Pancreas (tissue), 10 donors: ENCODE measurements at places on chromosomes 16 and 17.

- DNase-seq: no peak
Measured at GRCh38 chr16:6252541-6252940, 1080.1 kb upstream of the RBFOX1 start.

GRCh38 chr17:82255402-82255972 lies 18.0 kb downstream of the CSNK1D start:
- no peak for DNase-seq

DNA sequence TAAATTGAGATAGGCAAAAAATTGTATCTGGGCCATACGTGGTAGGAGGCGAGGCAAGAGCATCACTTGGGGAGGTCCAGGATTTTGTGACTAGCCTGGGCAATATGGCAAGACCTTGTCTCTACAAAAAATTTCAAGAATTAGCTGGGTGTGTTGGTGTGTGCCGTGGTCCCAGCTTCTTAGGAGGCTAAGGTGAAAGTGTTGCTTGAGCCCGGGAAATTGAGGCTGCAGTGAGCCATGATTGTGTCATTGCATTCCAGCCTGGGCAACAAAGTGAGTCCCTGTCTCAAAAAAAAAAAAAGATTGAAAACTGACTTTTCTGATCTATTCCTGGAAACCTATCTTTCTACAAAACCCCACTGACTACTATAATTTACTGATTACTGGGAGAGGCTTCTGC lies 26.7 kb downstream of the CDK12 start:
- DNase-seq: no peak

DNA sequence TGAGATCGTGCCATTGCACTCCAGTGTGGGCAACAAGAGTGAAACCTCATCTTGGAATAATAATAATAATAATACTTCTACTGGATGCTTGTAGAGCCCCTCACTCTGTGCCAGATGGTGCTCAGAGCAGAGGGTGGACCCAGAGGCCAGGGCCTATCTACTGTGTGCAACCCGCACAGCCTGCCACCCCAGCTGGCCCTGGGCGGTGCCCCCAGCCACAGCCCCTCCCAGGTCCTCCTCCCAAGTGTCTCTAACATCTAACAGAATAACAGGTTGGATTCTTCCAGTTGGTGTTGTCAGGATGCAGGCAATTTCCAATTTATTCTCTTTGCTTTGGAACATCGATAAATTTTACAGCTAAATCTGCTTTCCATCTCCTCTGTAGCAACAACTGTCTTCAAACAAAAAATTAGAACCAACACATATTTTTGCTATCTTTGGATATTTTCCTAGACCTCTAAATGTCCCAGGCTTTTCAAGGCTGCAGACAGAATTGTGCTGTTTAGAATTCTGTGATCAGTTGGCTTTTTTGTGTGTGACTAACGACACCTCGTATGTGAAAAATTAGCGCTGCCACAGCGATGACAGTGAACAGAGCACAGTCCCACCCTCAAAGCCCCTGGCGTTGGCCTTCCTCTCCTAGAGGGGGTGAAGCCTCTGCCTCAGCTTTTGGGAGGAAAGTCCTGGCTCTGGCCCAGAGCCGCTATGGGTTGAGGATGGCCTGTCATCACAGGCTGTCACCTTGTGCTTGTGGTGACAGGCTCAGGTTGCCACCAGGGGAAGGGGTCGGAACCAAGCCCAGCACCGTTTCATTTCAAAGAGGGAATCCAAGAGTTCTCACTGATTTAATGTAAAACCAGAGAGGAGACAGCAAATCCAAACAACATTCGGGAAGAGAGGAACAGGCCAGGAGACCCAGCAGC lies 7.6 kb upstream of the EVPL start:
- DNase-seq: no peak

DNA sequence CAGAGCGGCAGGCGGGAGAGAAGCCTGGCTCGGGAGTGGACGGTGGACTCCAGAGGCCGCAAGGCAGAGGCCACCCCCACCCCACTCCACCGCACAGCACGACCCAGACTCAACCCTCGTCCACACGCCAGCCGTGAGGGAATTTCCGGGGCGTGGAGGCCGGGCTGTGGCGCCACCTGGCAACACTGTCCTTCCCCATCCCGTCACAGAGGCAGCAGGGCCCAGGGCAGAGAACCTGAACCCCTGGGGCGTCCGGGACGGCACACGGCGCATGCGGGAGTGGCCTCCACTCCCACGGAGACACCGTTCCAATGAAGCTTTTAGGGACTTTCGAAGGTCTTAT lies 23.5 kb downstream of the GNPTG start:
- no peak for DNase-seq

DNA sequence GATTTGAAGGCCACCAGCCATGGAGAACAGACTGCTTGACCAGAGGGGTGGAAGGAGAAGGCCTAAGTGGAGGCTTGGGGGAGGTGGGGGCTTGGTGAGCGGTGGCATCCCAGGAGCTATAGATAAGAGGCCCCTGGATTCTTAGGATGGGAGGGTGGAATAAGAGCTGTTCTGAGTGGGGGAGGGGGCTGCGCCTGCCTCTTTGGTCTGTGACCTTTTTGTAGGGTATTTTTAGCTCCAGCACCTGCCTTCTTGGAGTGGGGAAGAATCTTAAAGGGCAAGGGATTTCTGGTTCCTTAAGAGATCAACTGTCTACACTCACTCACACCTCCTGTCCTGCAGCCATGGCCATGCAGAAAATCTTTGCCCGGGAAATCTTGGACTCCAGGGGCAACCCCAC lies 567 bp downstream of the ENO3 start:
- no peak for DNase-seq

DNA sequence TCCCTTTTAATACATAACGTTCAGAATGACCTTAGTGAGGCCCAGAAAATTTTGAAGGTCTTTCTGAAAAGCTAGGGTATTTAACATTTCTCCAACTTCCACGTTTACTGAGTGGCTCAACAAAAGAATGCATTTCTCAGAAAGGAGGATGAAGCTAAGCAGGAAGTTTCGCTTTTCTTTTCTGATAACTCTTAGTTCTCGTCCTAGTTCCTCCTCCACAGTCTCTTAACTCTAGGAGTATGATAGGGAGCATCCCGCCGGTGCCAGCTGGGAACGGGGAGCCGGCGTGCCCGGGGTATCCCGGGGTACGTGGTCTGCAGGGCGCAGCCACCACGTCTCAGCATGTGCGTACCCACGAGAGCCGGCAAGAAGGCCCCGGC lies 363 bp downstream of the KARS1 start:
- DNase-seq: no peak

DNA sequence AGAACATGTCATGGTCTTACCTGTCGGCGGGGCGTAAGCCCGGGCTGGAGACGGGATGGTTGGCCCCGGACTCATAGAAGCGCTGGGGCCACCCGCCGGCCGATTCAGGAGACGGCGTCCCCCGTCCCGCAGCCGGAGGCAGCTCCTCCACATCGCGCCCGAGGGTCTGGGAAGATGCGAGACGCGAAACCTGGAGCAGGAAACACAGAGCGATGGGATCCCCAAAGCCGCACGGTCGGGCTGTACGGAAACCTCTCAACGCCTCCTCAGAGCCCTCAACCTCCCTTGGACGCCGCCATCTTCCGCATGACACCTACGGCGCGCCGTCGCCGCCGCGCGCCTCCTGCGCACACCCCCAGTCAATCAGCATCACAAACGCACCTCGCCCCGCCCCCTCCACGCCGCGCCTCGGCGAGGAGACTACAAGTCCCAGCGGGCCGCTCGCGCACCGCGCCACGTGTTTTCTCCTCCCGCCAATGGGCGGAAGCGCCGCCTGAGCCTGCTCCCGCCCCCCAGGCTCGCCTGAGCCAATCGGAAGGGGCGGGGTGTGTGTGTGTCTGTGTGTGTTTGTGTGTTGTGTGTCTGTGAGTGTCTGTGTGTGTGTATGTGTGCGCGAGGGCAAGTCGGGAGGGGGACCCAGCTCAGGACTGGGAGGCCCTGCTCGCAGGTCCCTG lies at the start of the genes ATPAF2 and GID4:
ATPAF2 (minus strand) TSS at position 308 of the 674 bp plus-strand sequence; CDS start at position 153, 155 bp downstream.
GID4 (plus strand) TSS at position 548 of the 674 bp plus-strand sequence; CDS start at position 605, 57 bp downstream.
- DNase-seq: peak; percentile 100
